ENCODE measurements at places on chromosomes 2 and 18. TPM values are rescaled to one million over a fixed set of nuclear protein-coding genes. Genes with fewer than 3 reads are reported as not detected.

The RND3 gene
- not detected for total RNA-seq

The NRBP1 gene
- 169 TPM for total RNA-seq

The ILKAP gene
- 143 TPM for total RNA-seq

The CAPN14 gene
- total RNA-seq: 0.20 TPM

The DLX2 gene
- total RNA-seq: not detected

The CDH7 gene
- not detected for total RNA-seq

The LAMA1 gene
- not detected for total RNA-seq

The ASXL3 gene
- total RNA-seq: not detected

The SP140L gene
- total RNA-seq: 64.1 TPM

The GLI2 gene
- total RNA-seq: not detected

The ARL6IP6 gene
- total RNA-seq: 6.3 TPM

The MOGAT1 gene
- not detected for total RNA-seq

The CD8B gene
- 0.75 TPM for total RNA-seq

The MEP1B gene
- total RNA-seq: not detected

The NT5C1B gene
- total RNA-seq: not detected

The DUSP19 gene
- 0.14 TPM for total RNA-seq

The CLEC4F gene
- not detected for total RNA-seq
